ENCODE measurements at places on chromosomes 2 and 18. TPM values are rescaled to one million over a fixed set of nuclear protein-coding genes. Genes with fewer than 3 reads are reported as not detected.

GRCh38 chr18:55243857-55244256, 284.6 kb upstream of the CCDC68 start:
- H3K27me3 ChIP-seq, result no peaks in the 10 kb centered on the region
- H3K4me3 ChIP-seq, result peak overlapping the region; percentile 3
- H3K36me3 ChIP-seq, result no peaks in the 10 kb centered on the region
- DNase-seq, result no peak
- peak overlapping the region; percentile 95 for H3K27ac ChIP-seq

DNA sequence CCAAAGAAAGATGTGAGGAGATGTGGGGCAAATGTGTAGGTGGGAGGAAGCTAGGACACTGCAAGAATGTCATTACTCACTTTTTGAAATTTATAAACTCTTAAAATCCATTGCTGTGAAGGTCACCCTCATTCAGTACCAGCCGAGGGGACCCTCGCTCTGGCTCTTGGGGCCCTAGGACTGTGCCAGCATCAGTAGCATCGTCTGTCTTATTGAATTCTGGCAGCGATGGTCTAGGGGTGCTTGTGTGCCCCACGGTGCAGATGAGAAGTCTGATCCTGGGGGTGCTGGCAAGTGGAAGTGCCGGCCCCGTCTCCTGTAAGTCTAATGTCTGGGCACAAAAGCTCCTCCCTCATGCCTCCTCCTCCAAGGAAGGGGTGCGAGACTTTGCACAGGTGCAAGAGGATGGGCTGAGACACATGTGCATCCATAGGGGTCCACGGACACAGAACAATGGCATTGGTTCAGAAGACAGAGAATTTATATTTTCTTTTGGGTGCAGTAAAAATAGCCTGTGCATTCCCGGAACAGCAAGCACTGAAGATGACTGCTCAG, 266.7 kb upstream of the HDAC4 start:
- no peak for DNase-seq
- no peak overlapping the region for H3K4me3 ChIP-seq
- no peaks in the 10 kb centered on the region for H3K36me3 ChIP-seq
- H3K27me3 ChIP-seq, result no peaks in the 10 kb centered on the region

GRCh38 chr2:171965661-171966060, 34.1 kb upstream of the METAP1D start:
- H3K27ac ChIP-seq, result no peak overlapping the region
- H3K27me3 ChIP-seq, result no peaks in the 10 kb centered on the region
- H3K36me3 ChIP-seq, result no peaks in the 10 kb centered on the region
- no peaks in the 10 kb centered on the region for H3K4me1 ChIP-seq
- no peak for DNase-seq

DNA sequence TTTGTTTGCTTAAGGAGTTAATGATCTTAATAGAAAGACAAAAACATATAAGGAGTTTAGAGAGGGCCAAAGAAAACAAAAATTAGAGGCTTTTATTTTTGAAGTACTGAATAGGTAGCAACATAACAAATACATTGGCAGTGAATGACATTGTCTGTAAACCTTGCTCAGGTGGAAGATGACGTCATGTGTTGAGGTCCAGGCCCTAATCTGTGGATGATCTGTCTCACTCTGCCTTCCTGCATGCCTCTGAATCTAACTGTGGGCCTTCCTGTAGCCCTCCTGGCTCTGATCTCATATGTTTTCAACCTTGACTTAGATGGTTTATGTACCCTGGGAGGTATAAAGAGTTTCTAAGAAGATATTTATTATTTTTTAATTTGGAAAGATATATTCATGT, 58.1 kb upstream of the DYNAP start:
- DNase-seq, result no peak
- H3K4me3 ChIP-seq, result no peak overlapping the region
- H3K27me3 ChIP-seq, result no peaks in the 10 kb centered on the region
- no peaks in the 10 kb centered on the region for H3K36me3 ChIP-seq

DNA sequence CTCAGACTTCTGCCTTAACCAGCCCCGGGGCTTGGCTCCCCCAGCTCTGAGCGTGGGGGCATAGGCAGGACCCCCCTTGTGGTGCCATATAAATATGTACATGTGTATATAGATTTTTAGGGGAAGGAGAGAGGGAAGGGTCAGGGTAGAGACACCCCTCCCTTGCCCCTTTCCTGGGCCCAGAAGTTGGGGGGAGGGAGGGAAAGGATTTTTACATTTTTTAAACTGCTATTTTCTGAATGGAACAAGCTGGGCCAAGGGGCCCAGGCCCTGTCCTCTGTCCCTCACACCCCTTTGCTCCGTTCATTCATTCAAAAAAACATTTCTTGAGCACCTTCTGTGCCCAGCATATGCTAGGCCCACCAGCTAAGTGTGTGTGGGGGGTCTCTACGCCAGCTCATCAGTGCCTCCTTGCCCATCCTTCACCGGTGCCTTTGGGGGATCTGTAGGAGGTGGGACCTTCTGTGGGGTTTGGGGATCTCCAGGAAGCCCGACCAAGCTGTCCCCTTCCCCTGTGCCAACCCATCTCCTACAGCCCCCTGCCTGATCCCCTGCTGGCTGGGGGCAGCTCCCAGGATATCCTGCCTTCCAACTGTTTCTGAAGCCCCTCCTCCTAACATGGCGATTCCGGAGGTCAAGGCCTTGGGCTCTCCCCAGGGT, 5.5 kb downstream of the CTDSP1 start:
- H3K27ac ChIP-seq, result peak overlapping the region; percentile 3
- no peaks in the 10 kb centered on the region for H3K27me3 ChIP-seq
- no peak for DNase-seq
- no peaks in the 10 kb centered on the region for H3K4me1 ChIP-seq
- peaks cover 8% of the 10 kb centered on the region for H3K36me3 ChIP-seq

DNA sequence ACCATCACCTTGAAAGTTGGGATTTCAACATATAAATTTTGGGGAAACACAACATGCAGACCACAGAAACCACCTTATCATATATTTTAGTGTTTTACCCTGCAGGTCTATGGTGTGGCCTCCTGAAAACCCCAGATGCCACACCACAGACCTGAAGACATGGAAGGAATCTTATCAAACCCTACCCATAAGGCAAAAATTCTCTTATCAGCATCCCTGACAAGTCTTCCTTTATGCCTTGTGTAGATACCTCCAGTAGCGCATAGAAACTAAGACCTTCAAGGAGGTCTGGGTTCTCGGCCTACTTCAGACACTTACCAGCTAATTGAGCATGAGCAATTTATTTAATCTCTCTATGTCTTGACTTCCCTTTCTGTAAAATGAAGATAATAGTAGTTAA, 59.1 kb upstream of the SLC14A2 start:
- H3K27me3 ChIP-seq, result no peaks in the 10 kb centered on the region
- H3K27ac ChIP-seq, result no peak overlapping the region
- no peaks in the 10 kb centered on the region for H3K4me1 ChIP-seq
- no peak overlapping the region for H3K4me3 ChIP-seq

- no peak for DNase-seq
- no peaks in the 10 kb centered on the region for H3K4me1 ChIP-seq
- no peak overlapping the region for H3K4me3 ChIP-seq
- no peak overlapping the region for H3K27ac ChIP-seq
- H3K27me3 ChIP-seq, result no peaks in the 10 kb centered on the region
Observed at GRCh38 chr2:42775810-42776209, 11.9 kb upstream of the OXER1 start.

The NT5DC4 gene
- total RNA-seq, result not detected

The GKN1 gene
- not detected for total RNA-seq

Measured in aorta (tissue), 5 donors.